Muscle of arm (tissue), 14 donors: ENCODE measurements at places on chromosomes 2 and 18. TPM values are rescaled to one million over a fixed set of nuclear protein-coding genes. Genes with fewer than 3 reads are reported as not detected.
A peak's percentile ranks its signal among the peaks of the same experiment; 100 is the strongest.

DNA sequence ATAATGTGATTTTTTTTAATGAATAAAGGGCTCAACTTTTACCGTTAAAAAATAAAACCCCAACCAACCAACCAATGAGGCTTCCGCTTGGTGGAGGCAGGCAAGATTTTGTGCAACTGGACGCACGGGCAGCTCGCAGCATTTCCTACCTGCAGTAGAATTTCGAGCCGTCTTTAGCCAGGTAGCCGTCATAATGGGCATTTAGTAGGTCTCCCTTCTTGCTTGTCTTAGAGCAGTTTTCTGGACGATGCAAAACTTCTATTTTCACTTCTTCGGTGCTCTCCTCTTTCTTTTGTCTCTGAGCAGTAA is 316 bp downstream of the FKBP7 start:
- DNase-seq, result no peak

DNA sequence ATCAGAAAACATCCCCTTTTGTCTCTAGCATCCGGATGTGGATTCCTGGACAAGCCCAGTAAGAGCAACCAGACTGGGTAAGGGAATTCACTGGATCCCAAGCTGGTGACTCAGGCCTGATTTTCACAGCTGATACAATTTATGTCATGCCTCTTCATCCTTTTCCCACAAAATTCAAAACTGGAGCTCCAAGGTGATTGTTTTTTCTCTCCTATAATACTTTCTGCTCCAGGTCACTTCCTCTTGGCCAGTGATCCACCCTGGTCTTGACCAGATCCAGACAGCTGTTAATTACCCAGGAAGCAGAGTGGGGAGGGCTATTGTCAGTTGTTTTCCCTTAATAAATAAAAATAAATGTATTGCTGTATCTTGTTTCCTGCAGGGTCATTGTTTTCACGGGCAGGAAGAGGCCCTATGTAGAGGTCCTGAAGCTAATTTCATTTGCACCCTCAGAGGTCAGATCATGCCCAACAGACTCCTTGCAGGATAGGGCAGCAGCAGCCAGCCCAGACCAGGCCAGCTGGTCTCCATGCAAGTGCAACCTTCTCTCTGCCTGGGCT is 57.6 kb downstream of the EVA1A start:
- DNase-seq, result no peak

Gene CROCC2
- 0.22 TPM for polyA plus RNA-seq

Gene GPR75
- polyA plus RNA-seq, result not detected

GRCh38 chr18:45621061-45621511 is 5.8 kb downstream of the SLC14A2 start:
- no peak for DNase-seq

Gene VIT
- 3.1 TPM for polyA plus RNA-seq

DNA sequence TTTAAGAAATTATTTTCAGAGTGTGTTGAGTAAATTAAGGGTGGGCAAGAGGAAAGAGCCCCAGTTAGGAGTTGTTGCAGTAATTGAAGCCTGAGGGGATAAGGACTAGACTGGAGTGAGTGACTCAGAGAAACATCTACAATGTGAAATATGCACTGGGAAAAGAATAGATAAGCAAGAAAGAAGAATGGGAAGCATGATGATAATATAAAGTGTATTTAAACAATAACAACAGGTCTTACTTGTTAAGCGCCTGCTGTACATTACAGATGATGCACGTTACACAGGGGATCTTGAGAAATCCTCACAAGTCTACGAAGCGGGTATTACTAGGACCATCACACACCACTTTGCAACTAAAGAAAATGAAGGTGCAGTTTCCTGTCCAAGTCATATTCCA is 73.6 kb upstream of the STK17B start:
- no peak for DNase-seq

Gene MARCHF7
- polyA plus RNA-seq, result 118 TPM

GRCh38 chr2:171163261-171163660 is 2.6 kb upstream of the TLK1 start:
- no peak for DNase-seq

GRCh38 chr2:128316777-128317180 is 1.9 kb downstream of the HS6ST1 start:
- DNase-seq, result no peak

- peak; percentile 48 for DNase-seq
Measured at GRCh38 chr2:179311101-179311500, 46.5 kb upstream of the SESTD1 start.

Gene TMEM87B
- 20.9 TPM for polyA plus RNA-seq

- no peak for DNase-seq
Measured at GRCh38 chr2:127256381-127256780, 36.3 kb upstream of the CYP27C1 start.

GRCh38 chr2:175234153-175234552 is 52.6 kb upstream of the ATP5MC3 start:
- peak; percentile 2 for DNase-seq
